ENCODE measurements at places on chromosomes 1 and 21.

DNA sequence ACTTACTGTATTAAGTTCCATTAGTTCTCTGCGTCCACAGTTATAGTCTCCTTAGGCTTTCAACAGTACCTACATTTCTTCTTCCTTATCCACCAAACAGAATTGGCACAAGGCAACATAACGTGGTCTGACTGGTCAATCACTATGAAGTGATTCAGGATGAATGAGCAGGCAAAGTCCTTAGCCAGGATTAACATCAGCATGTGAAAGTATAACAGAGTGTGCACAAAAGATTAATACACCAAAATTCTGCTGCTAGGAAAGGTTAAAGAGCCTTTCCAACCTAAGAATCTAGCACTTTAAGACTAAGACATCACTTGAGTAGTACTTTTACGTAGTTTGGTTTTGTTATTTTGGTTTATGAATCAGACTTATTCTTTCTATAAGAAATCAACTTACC is 15.8 kb downstream of the DEPDC1 start:
- DNase-seq, result no peak

DNA sequence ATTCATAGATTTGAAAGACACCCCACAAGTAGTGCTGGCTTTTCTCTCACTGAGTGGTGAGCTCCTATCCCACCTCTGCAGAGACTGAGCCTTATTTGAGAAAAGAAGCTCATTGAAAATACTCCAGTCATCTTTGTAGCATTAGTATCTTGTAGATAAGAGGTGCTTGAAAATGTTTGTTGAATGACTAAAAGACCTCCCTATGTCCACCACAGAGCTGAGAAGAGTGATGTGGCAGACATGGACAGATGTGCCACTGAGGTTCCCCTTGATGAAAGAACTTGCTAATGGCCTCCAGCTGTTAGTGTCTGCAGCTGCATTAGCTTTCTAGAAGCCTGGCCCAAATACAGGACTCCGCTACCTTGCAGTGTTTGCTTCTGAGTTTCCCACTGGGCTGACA is 29.3 kb upstream of the ZBTB8A start:
- no peak for DNase-seq

DNA sequence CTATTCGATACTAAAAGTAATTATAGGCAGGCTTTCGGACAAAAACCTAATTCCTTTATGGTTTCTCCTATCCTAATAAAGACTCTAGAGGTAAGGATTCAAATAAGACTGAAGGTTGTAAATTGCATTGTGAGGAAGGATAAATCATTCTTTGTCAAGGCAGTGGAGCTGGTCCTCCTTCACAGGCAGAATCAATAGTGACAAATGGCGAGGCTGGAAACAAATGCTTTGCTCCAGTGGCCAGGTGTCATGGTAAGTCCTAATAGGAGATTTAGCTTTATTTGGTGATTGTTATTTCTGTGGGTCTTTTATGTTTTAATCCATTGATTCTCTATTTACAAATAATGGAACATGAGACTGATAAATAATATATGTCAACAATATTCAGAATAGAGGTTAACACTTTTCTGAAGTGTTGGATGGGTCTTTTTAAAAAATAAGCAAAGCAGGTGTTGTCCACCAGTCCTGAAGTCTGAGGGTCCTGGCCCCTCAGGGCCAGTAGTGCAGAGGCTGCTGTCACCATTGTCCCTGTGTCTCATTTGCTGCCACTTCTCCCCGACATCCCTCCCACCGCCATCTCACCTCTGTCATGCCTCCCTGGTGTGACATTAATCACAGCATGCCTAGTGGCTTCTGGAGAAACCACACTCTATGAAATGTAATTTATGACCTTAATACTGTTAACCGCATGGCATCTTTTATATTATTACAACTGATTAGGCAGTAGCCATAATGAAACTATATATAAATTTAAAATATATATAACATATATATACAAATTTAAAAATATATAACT is 120.9 kb upstream of the MAGI3 start:
- DNase-seq, result no peak

DNA sequence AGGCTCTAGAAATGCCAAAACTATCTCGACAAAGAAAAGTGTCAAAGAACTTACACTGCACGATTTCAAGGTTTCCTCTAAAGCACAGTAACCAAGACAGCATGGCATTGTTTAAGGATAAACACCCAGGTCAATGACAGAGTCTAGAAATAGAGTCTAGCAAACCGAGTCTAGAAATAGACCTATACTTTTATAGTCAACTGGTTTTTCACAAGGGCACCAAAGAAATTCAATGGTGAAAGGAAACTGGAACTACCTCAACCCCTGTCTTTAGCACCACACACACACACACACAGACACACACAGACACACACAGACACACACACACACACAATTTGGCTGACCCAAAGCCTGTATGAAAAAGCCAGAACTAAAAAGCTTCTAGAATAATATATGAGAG is 67.1 kb upstream of the PGBD5 start:
- no peak for DNase-seq

- no peak for DNase-seq
These were observed 22.7 kb upstream of the ACBD6 start for GRCh38 chr1:180524915-180525714.

DNA sequence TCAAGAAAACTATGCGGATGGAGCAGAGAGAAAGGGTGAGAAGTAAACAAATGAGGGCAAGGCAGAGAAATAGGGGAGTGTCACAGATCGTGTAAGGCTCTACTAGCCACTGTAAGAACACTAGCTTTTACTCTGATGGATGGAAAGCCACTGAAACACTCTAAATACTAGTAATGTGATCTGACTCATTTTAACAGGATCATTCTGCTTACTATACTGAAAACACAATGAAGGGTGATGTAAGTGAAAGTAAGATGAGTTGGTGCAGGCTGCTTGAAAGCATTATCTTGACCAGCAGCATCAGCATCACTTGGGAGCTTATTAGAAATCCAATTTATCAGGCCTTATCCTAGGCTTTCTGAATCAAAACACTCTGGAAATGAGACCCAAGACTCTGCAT is 32.7 kb downstream of the TUT4 start:
- DNase-seq, result no peak

GRCh38 chr1:25695090-25695770 is 78.6 kb downstream of the MAN1C1 start:
- DNase-seq, result no peak

DNA sequence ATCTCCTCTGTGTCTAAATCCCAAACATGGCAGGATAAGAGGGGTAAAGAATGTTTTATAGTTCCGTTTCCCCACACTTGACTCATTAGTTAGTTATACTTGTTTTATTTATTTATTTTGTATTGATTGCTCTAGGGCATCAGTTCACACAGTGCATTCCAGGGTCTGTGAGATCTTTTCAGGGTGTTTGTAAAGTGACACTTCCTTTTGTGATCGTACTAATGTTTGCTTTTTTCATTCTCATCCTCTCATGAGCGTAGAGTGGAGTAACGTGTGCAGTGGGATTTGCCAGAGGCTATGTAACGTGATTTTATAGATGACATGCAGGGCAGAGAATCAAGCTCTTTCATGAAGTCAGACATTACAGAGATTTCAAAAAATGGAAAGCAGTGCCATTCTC is 103.2 kb downstream of the SCCPDH start:
- DNase-seq, result no peak

DNA sequence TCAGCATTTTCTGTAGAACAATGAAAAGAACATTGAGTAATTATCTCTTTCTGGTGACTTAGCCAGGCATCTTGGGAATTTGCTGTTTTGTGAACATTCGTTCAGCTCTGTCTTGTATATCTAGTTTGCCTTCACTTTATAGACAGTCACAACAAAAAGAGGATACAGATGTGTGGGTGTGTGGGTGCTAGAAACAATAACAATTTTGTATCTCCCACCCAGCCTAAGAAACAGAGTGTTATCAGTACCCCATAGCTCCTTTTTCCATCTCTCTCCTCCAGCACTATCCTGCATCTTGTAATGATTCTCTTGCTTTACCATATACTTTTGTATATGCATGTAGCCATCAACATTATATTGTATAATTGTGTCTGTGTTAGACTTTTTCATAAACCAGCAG is 33.0 kb downstream of the AK4 start:
- no peak for DNase-seq

- peak; percentile 10 for DNase-seq
These were observed 615 bp downstream of the GPR161 start for GRCh38 chr1:168135921-168136708.

DNA sequence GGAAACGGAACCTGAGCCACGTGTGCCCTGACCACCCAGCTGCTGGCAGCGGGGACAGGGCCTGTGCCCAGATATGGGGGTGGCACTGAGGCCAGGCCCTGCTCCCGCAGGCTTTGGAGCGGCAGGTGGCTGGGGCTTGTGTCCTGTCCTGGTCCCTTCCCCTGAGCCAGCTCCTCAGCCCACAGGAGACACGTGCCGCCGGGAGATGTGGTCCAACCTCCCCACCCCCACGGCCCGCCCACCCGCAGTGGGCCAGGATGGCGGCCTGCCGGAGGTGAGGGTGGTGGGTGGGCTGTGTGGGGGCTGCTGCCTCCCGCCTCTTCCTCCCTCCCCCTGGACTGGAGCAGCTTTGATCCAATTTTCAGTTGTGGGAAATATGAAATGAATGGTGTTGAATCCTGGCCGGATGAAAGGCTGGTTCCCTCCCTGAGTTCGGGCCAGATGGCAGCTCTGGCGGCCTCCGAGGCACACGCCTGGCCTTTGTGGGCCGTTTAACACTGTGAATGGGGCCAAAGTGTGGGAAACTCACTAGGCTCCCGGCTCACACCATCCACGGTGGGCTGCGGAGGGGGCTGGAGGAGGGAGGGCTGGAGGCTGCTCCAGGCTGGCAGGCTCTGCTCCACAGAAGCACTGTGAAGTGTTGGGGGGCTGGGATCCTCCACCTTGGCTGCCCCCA is 2.6 kb upstream of the HES5 start:
- DNase-seq, result no peak

GRCh38 chr1:63877816-63878215 is 104.0 kb downstream of the ROR1 start:
- no peak for DNase-seq

- DNase-seq, result no peak
These were observed 42.2 kb upstream of the KANK4 start for GRCh38 chr1:62361431-62361830.

DNA sequence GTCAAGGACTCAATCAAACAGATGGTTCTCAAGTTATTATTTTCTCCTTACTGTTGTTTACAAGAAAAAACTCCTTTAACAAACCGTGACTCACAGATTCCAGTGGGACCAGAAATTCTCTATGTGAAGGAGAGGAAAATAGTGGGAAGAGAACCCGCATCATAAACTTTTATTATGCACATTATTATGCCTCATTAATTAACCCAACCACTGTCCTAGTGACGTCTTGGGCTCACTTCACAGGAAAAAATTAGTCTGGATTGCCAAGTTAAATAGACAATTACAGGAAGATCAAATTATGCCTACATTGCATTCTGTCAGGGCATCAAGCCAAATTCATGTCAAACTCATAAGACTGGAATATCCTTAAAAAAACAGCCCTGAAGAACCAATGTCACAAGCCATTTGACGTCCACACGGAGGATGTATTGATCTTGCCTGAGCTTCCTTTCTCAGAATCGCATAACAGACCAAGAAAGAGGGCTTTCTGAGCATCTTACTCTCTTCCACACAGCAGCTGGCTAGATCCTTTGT is 347.8 kb downstream of the DUSP10 start:
- no peak for DNase-seq

DNA sequence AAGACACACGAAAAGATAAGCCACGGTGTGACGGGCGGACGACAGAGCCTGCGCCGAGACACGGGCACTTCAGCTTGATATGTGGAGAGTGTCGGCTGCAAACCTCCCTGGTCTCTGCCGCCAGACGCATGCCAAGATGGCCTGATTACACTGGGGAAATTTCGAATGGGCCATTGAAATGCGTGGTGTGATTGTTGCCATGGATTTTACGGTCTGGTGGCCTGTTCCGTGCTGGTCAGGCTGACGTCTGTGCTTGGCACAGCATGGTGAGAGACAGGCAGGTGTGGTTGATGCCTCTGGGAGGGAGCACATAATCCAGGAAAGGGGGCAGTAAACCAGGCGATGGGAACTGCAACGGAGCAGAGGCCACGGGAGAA is 105.6 kb upstream of the TMPRSS2 start:
- DNase-seq, result no peak

- peak; percentile 10 for DNase-seq
These were observed 237.1 kb downstream of the HHIPL2 start for GRCh38 chr1:222310836-222311235.

GRCh38 chr1:227893300-227893948 is 54.3 kb downstream of the WNT9A start:
- no peak for DNase-seq

GRCh38 chr1:247043406-247043805 is 35.2 kb downstream of the ZNF670 start:
- no peak for DNase-seq

- no peak for DNase-seq
These were observed 85.3 kb downstream of the CAMTA1 start for GRCh38 chr1:6870571-6870970.

- no peak for DNase-seq
These were observed 3.8 kb upstream of the SSU72 start for GRCh38 chr1:1578371-1578940.

GRCh38 chr1:39132505-39133339 is 71.8 kb upstream of the MACF1 start:
- no peak for DNase-seq

DNA sequence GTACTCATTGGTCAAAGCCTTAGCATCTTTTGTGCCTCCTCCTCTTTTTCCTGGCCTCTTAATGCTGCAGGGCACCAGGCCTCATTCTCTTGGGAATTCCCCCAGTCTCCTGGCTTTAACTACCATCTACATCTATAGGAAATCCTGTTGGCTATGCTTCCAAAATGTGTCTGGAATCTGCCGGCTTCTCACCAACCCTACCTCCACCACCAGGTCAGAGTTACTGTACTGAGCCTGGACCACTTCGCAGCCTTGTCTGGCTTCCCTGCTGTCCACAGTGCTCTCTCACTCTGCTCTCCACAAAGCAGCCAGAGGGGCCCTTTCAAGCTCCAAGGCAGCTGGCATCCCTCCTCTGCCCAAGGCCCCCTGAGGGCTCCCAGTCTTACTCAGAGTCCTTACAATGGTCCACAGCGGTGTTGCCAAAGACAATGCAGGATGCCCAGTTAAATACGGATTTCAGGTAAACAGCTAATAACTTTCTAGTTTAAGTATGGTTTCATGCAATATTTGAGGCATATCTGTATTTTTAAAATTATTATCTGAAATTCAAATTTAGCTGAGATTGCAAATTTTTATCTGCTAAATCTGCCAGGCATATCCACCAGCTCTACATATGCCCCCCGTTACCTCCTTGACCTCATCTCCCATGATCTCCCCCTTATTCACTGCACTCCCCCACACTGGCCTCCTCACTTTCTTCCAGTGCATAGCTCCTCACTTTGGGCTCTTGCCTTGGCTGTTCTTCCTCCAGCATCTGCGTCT is 34.5 kb upstream of the FAM163A start:
- DNase-seq, result no peak
